Forelimb muscle (tissue), 1 donor: ENCODE measurements at places on chromosomes 4 and X. TPM values are rescaled to one million over a fixed set of nuclear protein-coding genes. Genes with fewer than 3 reads are reported as not detected.

The HSFX1 gene
- polyA plus RNA-seq = 2.6 TPM

The USP17L15 gene
- not detected for polyA plus RNA-seq

The RPL36A gene
- polyA plus RNA-seq = 1,436 TPM

The TMPRSS11E gene
- polyA plus RNA-seq = not detected

The GPR34 gene
- 5.7 TPM for polyA plus RNA-seq

The ABCE1 gene
- polyA plus RNA-seq = 62.2 TPM

The LUZP4 gene
- not detected for polyA plus RNA-seq

DNA sequence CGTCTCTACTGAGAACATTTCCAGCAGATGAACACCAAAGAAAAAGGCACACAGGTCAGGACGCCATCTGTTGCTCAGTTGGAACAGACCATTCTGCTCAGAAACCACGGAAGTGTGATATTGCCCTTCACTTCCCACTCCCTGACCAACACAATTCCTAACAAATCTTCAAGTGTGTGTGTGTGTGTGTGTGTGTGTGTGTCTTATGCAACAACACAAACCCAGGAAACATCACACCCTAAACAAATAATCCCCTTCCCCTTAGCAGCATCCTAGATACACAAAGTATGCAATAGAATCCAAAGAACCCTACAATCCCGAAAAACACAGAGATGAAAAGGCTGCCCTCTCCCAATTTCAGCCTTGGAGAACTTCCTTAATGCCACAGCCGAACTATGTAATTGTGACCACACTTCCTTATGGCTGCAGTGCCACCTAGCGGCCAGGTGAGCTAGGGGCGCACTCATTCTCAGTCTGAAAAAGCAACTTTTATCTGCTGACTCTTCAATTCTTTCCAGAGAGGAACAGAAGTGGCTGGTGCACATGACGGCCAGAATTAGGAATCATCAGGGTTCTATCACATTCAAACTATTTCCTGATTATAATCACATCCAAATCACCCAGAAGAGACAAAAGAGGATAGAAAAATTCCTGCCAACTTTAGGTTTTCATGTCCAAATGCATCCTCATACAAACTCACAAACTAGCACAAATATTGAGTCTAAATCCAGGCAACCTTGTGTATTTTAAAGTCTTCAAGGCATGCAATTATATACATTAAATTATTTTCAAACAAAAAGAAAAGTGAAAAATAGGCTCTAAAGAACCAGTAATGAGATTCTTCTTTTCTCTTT is 164.9 kb downstream of the DHX15 start:
- peak; percentile 32 for DNase-seq

DNA sequence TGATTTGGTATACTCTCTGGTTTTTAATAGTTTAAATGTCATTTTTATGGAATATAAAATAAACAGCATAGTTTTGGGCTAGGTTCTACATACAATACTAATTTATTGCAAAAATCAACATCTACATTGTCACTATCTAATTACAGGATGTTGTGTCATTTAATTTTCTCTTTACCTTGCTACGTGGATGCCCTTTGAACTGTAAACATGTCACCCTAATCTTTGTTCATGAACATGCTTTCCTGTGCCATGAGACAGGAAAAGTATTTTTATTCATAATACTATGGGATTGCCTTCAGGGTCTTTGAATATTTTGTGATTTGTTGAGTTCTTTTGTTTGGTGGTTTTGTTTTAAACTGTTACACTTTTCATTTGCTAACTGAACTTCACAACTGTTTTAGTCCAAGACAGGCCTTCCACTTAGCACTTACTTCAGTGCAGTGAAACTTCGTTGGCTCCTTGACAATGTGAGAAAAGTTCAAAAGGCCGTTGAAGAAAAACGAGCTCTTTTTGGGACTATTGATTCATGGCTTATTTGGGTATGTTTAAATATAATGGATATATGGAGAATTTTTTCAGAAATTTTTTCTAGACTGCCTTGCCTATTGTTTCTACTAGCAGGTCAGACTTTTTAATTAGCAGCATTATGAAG is 40.9 kb downstream of the GK start:
- no peak for DNase-seq

DNA sequence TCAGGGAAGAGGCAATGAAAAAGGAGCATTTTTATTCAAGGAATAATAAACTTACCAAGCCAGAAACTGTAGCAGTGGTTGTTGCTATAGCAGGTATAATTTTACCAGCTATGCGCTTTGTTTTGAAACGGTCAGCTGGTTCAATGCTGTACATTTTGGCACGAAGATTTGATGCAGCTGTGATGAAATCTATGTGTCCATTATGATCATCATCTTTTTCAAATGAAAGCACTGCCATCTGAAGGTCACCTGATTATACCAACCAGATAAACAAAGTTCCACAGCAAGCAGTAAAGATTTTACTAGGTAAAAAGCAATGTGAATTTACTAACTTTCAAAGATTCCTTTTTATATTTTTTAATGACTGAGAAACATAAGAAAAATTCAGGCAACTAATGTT is 66.4 kb downstream of the STAP1 start:
- no peak for DNase-seq

- DNase-seq = no peak
Measured at GRCh38 chrX:68918202-68918601, 89.4 kb downstream of the EFNB1 start.

DNA sequence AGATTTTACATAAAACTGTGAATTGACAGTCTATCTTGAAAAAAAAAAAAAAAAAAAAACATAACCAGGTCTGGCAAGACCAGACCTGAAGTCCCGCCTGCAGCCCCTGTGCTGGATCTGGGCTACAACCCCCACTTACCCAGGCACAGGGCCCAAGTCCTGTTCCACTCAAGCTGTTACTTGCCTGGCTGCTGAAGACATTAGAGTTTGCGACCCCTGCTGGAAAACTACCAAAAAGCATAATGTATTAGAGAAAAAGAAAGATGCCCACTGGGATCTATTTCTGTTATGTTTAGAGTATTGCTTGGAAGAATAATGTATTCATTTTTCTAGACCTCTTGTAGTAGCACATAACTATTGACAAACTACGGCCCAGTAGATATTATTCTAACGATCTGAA is 4.7 kb downstream of the HS3ST1 start:
- peak; percentile 17 for DNase-seq

DNA sequence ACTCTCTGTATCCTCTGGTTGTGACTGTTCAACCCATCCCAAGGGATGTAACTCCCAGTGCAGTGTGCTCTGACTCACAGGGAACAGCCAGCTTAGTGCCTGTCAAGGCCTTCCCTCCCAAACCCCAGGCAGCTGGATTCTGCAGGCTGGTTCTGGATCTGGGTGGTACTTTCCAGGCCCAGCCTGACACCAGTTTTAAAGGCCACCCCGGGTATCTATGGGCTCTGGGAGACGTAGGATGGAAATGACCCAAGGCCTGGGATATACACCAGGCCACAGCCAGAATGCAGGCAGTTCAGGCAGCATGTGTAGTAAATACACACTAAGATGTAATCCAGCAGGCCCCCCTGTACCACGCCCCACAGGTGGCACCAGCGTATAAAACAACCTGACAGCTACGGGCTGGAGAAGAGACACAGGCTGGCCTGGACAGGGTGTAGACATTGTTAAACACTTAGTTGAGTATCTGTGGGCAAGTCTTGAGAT is 64.2 kb downstream of the SPINK2 start:
- DNase-seq = no peak
